ENCODE measurements at places on chromosomes 7 and 10.

- no peak for DNase-seq
Measured at GRCh38 chr10:10647331-10647730, 370.3 kb upstream of the CELF2 start.

DNA sequence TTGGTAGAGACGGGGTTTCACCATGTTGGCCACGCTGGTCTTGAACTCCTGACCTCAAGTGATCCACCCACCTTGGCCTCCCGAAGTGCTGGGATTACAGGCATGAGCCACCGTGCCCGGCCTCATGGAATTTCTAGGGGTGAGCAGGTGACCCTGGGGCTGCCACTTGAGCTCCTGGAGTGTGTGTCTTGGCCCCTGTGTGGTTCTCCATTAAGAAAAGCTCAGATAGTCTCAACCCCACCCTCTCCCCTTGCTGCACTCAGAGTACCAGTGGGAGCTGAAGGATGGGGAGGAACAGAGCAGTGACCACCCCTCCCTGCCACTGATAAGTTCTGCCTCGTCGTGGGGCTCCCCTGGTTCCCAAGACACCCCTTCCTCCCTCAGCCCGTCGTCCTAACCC is 45.3 kb downstream of the RCC1L start:
- DNase-seq: no peak

DNA sequence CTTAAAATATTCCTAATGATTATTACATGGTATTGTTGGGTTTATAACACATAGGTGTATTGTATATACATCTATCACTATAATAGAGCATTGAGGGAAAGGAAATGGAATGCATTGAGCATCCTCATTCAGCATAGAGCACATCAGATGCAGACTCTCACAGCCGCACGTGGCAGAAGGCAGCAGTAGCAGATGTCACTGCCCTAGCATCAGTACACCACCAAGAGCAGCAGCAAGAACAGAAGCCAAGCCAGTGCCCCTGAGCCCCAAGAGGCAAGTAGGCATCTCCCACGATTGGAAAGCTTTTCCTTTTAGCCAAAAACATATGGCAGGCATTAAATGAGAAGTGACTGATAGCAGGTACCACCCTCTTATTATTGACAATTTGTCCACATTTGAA is 510.0 kb downstream of the TNS3 start:
- DNase-seq: no peak

- no peak for DNase-seq
Measured at GRCh38 chr7:89738549-89738948, 415.7 kb upstream of the STEAP1 start.

DNA sequence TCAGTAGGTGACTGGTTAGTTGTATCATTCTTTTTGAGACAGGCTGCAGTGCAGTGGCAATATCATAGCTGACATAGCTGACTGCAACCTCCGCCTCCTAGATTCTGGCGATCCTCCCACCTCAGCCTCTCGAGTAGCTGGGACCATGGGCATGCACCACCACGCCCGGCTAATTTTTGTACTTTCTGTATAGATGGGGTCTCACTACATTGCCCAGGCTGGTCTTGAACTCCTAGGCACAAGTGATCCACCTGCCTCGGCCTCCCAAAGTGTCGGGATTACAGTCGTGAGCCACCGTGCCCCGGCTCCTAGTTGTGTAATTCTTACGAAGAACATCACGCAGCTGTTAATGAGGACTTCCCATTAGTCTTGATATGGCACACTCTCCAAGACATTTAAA is 123.4 kb upstream of the VKORC1L1 start:
- no peak for DNase-seq

DNA sequence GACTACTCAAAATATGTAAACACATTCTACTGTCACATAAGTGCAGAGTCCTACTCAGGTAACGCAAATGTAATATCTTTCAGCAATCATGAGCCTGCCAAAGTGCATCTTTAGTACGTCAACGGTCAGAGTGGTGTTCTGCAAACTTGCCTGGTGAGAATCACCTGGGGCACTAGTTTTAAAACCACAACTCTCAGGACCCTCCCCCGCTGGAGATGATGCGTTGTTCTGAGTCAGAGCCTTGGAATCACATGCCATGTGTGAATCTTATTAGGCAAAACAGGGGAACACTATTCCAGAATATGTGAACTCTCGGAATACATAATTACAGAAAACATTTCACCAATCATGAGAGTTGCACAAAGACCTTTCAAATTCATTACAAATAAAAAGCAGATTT is 115.7 kb downstream of the TPK1 start:
- DNase-seq: no peak

GRCh38 chr10:22541900-22542299 is 172.5 kb downstream of the PIP4K2A start:
- DNase-seq: no peak

DNA sequence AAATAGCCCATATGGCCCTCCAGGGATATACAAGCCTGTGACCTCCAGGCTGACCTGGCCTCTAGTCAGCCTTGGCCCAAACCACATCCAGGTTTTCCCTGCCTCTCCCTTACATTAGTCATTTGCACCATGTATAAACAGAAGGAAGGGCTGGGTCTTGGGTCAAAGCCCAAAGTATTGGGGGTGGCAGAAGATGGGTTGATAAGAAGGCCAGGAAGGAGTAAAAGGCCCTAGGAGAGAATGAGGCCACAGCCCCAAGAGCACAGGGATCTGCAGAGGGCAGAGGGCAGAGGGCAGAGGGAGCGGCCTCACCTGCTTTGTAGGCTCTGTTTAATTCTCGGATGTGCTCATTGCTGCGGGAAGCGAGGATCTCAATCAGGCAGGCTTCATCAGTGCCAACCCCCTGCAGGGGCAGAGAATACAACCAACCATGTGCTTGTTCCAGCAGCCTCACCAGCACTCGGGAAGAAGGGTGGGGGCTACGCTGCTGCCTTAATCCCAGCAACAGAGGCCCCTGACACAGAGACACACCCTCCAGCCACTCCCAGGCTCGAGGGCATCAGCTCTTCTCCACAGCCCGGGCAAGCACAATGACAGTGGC is 31.3 kb downstream of the PLAC9 start:
- peak; percentile 62 for DNase-seq

- no peak for DNase-seq
Measured at GRCh38 chr10:87506956-87507355, 2.3 kb downstream of the MINPP1 start.

- no peak for DNase-seq
Measured at GRCh38 chr7:4439444-4439843, 242.7 kb upstream of the FOXK1 start.

DNA sequence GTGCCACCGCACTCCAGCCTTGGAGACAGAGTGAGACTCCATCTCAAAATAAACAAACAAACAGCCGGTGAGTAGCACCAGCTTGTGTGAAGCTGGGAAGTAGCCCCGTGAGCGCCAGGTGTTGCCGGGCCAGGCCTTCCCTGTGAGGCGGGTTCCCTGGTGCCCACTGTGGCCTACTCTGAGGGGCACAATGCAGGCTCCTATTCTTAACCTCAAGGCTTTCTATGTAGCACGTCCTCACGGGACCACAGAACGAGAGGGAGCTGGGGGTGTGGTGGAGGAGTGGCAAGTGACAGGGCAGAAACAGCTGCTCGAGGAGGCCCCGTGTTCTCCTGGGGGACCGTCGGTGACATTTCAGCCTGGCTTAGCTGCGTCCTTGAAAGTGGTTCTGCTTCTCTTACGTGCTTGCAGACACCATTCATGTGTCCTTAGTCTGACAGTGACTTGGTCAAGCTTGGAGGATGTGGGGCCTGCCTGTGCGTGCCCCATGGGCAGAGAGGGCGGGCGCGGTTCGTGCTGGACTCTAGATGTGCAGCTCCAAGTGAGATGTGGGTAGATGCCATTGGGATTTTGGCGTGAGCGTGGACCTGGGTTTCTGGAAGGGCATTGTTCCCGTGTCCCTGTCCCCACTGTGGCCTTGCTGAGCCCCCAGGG is 116.6 kb downstream of the NKX6-2 start:
- no peak for DNase-seq

GRCh38 chr10:47384148-47384921 is at the start of gene ZNF488:
ZNF488 (minus strand) TSS chr10:47384293; CDS start chr10:47368829, 15,464 bp downstream.
- peak; percentile 91 for DNase-seq

Measured in psoas muscle (tissue), 8 donors.